ENCODE measurements at places on chromosomes 2 and 18.

GRCh38 chr2:80149991-80150390, 154.6 kb downstream of the LRRTM1 start:
- no peak for DNase-seq

DNA sequence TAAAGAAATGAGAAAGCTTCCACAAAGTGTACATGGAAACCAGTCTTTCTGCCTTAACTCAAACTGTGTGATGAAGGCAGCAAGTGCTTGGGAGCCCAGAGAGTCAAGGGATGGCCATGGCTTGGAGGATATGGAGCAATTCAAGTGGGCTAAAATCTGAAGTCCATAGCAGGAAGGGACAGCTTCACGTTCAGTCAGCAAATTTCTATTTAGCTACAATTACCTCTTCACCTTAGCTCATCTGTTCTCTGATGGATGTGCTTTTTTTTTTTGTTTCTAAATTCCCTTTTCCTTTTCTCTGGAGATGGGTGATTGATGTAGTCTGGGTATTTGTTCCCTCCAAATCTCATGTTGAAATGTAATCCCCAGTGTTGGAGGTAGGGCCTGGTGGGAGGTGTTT, 4.9 kb upstream of the IL1A start:
- no peak for DNase-seq

GRCh38 chr18:73979742-73980141, 167.9 kb downstream of the FBXO15 start:
- no peak for DNase-seq

- DNase-seq, result no peak
Observed at GRCh38 chr2:68238955-68239822, 13.1 kb downstream of the PPP3R1 start.

GRCh38 chr18:41886126-41886807, 68.8 kb upstream of the PIK3C3 start:
- no peak for DNase-seq

- DNase-seq, result no peak
Observed at GRCh38 chr18:29305516-29305915, 1128.6 kb upstream of the CDH2 start.
